Testis (tissue), 5 donors: ENCODE measurements at places on chromosomes 13 and 19. TPM values are rescaled to one million over a fixed set of nuclear protein-coding genes. Genes with fewer than 3 reads are reported as not detected.

DNA sequence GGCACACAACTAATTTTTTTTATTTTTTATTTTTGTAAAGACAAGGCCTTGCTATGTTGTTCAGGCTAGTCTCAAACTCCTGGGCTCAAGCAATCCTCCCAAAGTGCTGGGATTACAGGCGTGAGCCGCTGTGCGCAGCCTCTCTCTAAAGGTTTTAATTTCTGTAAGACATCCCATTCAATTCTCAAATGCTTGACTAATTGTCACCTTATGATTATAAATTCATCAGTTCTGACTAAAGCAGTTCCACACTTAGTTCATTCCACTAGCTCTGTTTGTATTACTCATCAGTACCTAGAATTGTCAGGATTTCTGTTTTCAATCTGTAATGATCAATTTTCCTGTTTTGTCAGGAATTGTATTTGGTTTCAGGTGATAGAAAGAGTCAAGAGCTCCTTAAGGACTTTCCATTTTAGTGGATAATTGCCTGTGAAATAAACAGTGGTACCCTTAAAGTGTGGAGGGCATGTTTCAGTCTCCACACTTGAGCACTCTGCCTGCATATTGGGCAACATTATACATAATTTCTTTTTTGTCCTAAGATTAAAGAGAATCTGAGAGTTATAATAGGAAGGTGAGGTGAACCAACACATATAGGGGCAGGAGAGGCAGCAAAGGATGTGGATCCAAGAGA lies 27.6 kb downstream of the GPALPP1 start:
- no peaks in the 10 kb centered on the region for H3K36me3 ChIP-seq
- no peaks in the 10 kb centered on the region for H3K27me3 ChIP-seq
- H3K4me3 ChIP-seq: no peak overlapping the region
- H3K4me1 ChIP-seq: no peaks in the 10 kb centered on the region
- DNase-seq: no peak

GRCh38 chr19:41437944-41438574 lies 1.7 kb downstream of the DMAC2 start:
- H3K27ac ChIP-seq: no peak overlapping the region
- no peaks in the 10 kb centered on the region for H3K27me3 ChIP-seq
- H3K4me1 ChIP-seq: no peaks in the 10 kb centered on the region
- DNase-seq: no peak
- H3K36me3 ChIP-seq: no peaks in the 10 kb centered on the region

- no peak overlapping the region for H3K27ac ChIP-seq
- no peak overlapping the region for H3K4me3 ChIP-seq
- H3K27me3 ChIP-seq: no peaks in the 10 kb centered on the region
- no peaks in the 10 kb centered on the region for H3K36me3 ChIP-seq
- H3K4me1 ChIP-seq: peaks cover 8% of the 10 kb centered on the region
Measured at GRCh38 chr19:4877753-4878490, 10.5 kb upstream of the PLIN3 start.

DNA sequence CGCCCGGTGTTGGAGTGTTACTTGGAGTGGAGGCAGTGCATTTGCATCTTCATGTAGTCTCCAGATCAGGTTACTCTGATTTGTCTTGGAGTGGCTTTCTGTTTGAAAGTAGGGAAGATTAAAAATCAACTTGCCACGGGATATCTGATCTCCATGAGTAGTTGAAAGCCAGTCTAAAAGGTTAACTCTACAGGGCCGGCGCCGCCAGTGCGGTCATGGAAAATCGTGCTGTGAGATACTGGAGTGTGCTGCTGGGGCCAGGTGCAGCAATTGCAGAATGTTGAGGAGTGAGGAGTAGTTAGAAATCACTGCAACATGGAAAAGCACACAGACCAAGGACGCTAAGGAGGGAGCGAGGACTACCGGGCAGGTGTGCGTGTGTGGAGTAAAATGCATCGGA lies 175.0 kb downstream of the STK24 start:
- H3K27ac ChIP-seq: no peak overlapping the region
- no peaks in the 10 kb centered on the region for H3K4me1 ChIP-seq
- no peak for DNase-seq
- H3K4me3 ChIP-seq: no peak overlapping the region

- no peak overlapping the region for H3K27ac ChIP-seq
- H3K4me3 ChIP-seq: no peak overlapping the region
- no peaks in the 10 kb centered on the region for H3K36me3 ChIP-seq
- H3K27me3 ChIP-seq: no peaks in the 10 kb centered on the region
- H3K4me1 ChIP-seq: peaks cover 5% of the 10 kb centered on the region
Measured at GRCh38 chr13:44019651-44020050, 139.9 kb downstream of the LACC1 start.

DNA sequence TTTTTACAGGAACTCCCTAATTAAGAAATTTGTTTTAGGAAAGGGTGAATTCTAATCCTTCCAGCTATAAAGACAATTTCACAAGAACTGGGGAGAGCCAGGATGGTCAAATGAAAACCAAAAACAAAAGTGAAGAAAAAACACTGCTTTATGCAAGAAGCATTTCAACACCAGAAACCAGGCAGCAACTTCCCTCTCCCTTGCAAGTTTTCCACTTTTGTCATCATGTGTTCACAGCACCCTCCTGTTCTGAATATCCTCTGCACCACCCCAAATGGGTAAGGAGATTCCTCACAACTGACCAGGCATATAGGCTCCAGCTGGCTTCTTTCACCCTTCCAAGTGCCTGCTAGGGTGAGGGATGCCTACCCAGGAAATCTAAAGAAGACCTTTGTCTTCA lies 328.1 kb downstream of the TBC1D4 start:
- H3K27ac ChIP-seq: no peak overlapping the region
- H3K4me3 ChIP-seq: no peak overlapping the region
- H3K4me1 ChIP-seq: no peaks in the 10 kb centered on the region
- H3K36me3 ChIP-seq: no peaks in the 10 kb centered on the region

DNA sequence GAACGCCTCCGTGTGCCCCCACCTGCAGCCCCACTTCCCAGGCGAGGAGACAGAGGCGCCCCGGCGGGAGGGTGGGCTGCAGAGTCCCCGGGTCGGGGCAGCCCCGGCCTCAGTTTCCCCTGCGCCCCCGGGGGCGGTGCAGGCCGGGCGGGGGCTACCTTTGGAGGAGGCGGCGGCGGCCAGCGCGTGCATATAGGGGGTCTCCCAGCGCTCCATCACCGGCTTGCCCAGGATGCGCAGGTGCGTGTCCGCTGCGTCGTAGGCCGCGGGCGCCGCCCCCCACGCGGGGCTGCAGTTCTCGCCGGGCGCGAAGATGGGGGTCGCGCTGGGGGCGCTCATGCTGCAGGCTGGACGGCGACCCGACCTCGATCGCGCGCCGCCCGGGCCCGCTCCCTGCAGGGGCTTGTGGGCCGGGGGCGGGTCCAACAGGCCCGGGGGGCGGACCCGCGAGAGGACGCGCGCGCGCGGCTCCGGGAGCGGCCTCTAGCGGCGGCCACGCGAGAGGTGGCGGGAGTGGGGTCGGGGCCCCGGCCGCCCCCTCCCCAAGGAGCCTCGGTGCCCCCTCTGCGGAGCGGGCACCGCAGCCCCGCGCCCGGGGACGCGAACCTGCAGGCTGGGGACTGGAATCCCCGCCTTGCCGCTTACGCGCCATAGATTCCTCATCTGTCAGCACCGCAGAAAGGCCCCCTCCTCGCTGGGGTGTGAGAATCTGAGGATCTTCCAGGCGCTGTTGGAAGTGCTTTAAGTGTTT lies at the start of gene GAMT:
Gene GAMT, minus strand, starts transcription at position 405 of the 751 bp plus-strand sequence. Its CDS starts 66 bp downstream, at position 339.
- no peaks in the 10 kb centered on the region for H3K27me3 ChIP-seq
- H3K27ac ChIP-seq: peak within 1 kb of the TSS; percentile 69
- H3K4me1 ChIP-seq: peaks cover 37% of the 10 kb centered on the region
- peak; percentile 67 for DNase-seq
- H3K36me3 ChIP-seq: no peaks in the 10 kb centered on the region
- H3K4me3 ChIP-seq: peak within 1 kb of the TSS; percentile 73

DNA sequence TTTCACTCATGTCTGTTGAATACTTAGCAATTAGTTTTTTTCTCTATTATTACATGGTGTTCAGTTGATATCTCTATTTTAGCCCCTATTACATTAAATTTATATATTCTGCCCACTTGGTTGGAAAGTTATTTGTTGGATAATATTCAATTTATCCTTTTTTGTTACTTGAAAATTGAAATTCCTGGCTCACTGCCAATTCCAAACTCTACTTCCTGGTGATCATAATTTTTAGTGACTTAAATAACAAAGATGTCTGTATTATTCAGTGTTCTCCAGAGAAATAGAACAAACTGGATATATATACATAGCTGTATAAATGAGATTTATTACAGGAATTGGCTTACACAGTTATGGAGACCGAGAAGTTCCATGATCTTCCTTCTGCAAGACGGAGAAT lies 93.6 kb downstream of the GPC5 start:
- no peaks in the 10 kb centered on the region for H3K27me3 ChIP-seq
- no peaks in the 10 kb centered on the region for H3K36me3 ChIP-seq
- no peak overlapping the region for H3K4me3 ChIP-seq
- no peak overlapping the region for H3K27ac ChIP-seq
- DNase-seq: no peak

GRCh38 chr13:60162096-60162495 lies 1.6 kb downstream of the DIAPH3 start:
- H3K36me3 ChIP-seq: no peaks in the 10 kb centered on the region
- no peak overlapping the region for H3K27ac ChIP-seq
- H3K27me3 ChIP-seq: no peaks in the 10 kb centered on the region
- no peak overlapping the region for H3K4me3 ChIP-seq
- no peak for DNase-seq
- peaks cover 8% of the 10 kb centered on the region for H3K4me1 ChIP-seq

GRCh38 chr19:28746478-28746877 lies 466.5 kb downstream of the UQCRFS1 start:
- no peaks in the 10 kb centered on the region for H3K4me1 ChIP-seq
- H3K27ac ChIP-seq: no peak overlapping the region
- H3K27me3 ChIP-seq: no peaks in the 10 kb centered on the region
- DNase-seq: no peak

GRCh38 chr13:27650312-27650711 lies 28.6 kb downstream of the POLR1D start:
- H3K27ac ChIP-seq: no peak overlapping the region
- H3K4me3 ChIP-seq: no peak overlapping the region
- DNase-seq: no peak
- H3K4me1 ChIP-seq: no peaks in the 10 kb centered on the region
- no peaks in the 10 kb centered on the region for H3K36me3 ChIP-seq

GRCh38 chr13:64643066-64643465 lies 2587.1 kb downstream of the PCDH9 start:
- H3K4me3 ChIP-seq: no peak overlapping the region
- no peaks in the 10 kb centered on the region for H3K4me1 ChIP-seq
- H3K36me3 ChIP-seq: no peaks in the 10 kb centered on the region
- no peak overlapping the region for H3K27ac ChIP-seq
- DNase-seq: no peak
- H3K27me3 ChIP-seq: no peaks in the 10 kb centered on the region

DNA sequence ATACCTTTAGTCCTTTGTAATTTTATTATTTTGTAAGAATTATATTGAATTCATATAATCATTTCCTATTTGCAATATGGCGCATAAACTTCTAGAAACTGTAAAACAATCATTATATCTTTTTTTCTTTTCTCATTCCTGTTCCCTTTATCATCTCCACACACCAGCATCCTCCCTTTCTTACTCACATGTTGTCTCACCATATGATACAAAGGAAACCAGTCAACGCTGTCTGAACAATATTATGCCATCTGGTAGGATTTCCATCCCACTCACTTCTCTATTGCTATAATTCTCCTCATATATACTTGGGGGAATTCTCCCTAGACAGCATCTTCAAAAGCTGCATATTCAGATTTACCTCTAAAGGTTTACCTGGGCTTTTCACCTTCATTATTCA lies 389.8 kb downstream of the NDFIP2 start:
- no peaks in the 10 kb centered on the region for H3K27me3 ChIP-seq
- no peak for DNase-seq
- H3K4me3 ChIP-seq: no peak overlapping the region

DNA sequence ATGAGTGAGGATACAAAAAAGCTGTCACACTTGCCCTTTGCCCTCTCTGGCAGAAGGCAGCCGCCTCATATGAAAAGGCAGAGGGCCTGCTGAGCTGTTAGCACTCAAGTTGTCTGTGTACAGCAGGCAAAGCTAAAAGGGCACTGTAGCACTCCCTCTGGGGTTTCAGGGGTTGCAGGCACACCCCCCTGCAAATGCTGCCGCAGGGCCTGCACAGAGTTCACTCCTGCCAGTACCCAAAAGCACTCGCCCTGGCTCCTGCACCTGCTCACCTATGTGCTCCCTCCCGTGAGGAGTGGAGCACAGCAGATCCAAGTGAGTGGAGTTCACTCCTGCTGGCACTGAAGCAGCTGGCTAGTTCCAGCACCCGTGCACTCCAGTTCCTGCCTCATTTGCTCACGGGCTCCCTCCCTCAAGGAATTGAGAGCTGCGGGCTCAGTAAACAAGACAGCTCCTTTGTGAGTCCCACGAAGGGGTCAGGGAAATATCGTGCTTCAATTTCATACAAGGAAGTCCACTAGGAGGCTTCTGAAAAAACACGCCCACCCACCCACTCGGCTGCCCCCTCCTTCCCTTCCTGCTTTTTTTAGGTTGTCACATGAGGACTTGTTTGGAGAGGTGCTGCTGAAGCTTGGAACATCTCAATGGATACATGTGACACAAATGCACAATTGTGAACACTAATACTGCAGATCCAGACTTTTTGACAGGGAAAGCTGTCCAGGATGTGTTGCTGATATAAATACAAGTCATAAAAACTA lies 9.9 kb upstream of the RCBTB2 start:
- H3K4me3 ChIP-seq: no peak overlapping the region
- H3K27me3 ChIP-seq: no peaks in the 10 kb centered on the region
- H3K36me3 ChIP-seq: no peaks in the 10 kb centered on the region
- DNase-seq: peak; percentile 66
- H3K4me1 ChIP-seq: peaks cover 10% of the 10 kb centered on the region
- H3K27ac ChIP-seq: no peak overlapping the region

DNA sequence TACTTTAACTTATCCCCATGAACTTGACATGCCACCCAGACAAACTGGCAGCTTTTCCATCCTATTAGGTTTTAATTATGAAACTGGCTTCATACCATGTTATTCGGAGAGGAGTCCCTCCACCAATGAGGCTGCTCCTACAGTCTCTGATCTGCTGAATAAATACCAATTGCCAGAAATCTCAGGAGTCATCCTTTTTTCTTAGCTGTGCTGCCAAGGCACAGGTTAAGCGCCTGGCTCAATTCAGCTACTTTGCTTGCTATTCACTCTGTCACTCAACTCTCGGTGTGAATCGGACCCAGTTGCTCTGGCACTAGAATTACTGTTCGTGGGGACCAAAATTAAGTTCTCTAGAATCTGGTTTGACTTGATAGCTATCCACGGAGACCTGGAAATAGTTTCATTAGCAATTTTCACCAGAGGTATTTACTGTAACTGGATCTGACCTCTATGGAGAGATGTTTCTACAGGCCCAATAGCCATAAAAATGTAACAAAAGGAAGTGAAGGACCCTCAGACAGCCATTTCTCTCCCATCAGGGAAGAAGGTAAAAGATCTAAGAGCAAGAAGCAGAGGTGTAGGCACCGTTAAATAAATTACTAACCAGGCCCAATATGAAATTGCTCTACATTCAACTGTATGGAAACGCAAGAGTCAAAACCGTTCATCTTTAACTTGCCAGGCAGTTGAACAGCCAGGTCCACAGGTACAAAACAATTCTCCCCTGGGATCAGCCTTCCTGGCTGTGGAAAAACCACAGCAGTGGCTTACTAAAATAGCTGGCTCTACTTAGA lies 5.4 kb downstream of the ZC3H4 start:
- H3K27me3 ChIP-seq: no peaks in the 10 kb centered on the region
- H3K4me1 ChIP-seq: peaks cover 22% of the 10 kb centered on the region
- H3K4me3 ChIP-seq: no peak overlapping the region
- H3K36me3 ChIP-seq: no peaks in the 10 kb centered on the region

The OLFM2 gene
- 27.0 TPM for polyA plus RNA-seq

The F2RL3 gene
- polyA plus RNA-seq: 4.4 TPM

The TEKTIP1 gene
- polyA plus RNA-seq: 68.2 TPM

The CPB2 gene
- not detected for polyA plus RNA-seq

The DNAJC3 gene
- polyA plus RNA-seq: 18.2 TPM

The ZNF653 gene
- polyA plus RNA-seq: 45.9 TPM

The FPR1 gene
- 3.5 TPM for polyA plus RNA-seq

The PSMC4 gene
- polyA plus RNA-seq: 114 TPM

The CEBPA gene
- polyA plus RNA-seq: 4.7 TPM

The OR10H1 gene
- polyA plus RNA-seq: 0.20 TPM

The MYO9B gene
- polyA plus RNA-seq: 121 TPM

The STK24 gene
- 97.4 TPM for polyA plus RNA-seq
